Suprapubic skin (tissue), 4 donors: ENCODE measurements at places on chromosomes 13 and 19.

DNA sequence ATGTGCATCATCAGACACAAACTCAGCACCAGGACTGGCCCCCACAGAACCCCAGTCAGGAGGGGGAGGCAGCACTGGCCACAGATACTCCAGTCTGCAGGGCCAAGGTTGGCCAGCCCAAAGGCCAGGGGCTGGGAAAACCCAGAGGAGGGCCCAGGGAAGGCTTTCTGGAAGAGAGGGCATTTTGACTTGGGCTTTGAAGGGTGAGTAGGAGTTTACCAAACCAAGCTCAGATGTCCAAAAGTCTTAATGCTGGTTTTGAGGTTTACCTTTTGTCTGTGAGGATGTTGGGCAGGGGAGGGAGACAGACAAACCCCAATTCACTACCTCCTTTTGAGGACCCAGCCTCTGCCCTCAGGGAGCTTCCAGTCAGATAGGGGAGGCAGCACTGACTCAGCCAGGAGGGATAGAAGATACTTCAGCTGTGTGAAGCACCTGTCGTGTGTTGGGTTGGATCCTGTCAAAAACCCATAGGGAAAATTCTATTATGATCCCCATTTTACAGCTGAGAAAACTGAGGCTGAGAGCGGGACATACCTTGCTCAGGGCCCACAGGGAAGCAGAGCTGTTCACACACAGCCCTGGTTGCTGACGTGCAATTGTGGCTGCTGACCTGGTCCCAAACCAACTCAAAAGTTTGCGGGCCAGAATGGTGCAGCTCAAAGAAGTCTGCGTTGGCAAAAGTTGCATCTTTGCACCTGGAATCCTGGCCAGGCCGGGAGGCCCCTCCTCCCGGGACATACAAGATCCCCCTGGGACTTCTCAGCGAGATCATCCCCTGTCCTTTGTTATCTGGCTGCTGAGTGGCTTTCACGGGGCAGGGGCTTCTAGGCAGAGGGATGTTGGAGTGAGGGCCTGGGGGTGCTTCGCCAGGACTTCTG, 13.1 kb downstream of the CILP2 start:
- DNase-seq, result no peak

DNA sequence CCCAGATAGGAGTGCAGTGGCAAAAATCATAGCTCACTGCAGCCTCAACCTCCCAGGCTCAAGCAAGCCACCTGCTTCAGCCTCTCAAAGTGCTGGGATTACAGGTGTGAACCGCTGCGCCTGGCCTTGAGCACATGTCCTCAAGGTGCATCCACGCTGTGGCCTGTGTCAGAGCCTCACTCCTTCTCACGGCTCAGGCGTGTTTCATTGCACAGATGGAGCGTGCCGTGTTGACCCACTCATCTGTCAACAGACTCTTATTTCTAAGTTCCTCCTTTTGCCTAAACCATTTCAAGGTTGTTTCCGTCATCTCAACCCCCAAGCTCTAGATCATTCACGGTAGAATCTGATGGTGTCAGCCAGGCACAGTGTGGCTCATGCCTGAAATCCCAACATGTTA, 28.2 kb downstream of the ATP8B3 start:
- no peak for DNase-seq

DNA sequence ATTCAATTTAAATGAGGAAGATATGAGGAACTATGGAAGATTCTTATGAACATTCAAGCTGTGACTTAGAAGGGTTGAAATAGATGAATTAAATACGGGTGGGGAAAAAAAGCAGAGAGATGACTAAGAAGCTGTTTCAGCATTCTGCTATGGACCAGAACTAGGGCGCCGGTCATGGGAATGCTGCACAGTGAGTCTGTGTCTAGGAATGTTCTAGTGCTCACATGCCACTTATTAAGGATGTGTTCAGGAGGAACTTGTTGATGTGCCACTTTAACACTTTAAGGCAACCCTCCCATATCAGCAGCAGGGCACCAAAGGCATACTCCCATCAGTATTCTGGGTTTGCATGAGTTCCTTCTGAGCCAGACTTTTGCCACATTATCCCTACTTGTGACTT, 152.1 kb downstream of the POSTN start:
- no peak for DNase-seq

- DNase-seq, result no peak
These were observed 4.9 kb downstream of the ERICH4 start for GRCh38 chr19:41447732-41448332.
